ENCODE measurements at places on chromosomes 4 and X. TPM values are rescaled to one million over a fixed set of nuclear protein-coding genes. Genes with fewer than 3 reads are reported as not detected.

- no peak for DNase-seq
Observed at GRCh38 chrX:153633607-153634180, 13.3 kb upstream of the DUSP9 start.

GRCh38 chr4:78439328-78439727, 112.2 kb upstream of the ANXA3 start:
- DNase-seq: no peak

- peak; percentile 5 for DNase-seq
Observed at GRCh38 chrX:31832263-31832662, 760.4 kb upstream of the FTHL17 start.

GRCh38 chrX:9595174-9595573, 130.3 kb downstream of the TBL1X start:
- no peak for DNase-seq

GRCh38 chr4:39025552-39026085, 6.6 kb downstream of the TMEM156 start:
- DNase-seq: no peak

GRCh38 chr4:7844594-7844991, 95.1 kb downstream of the AFAP1 start:
- DNase-seq: peak; percentile 84

- DNase-seq: no peak
Observed at GRCh38 chr4:61630548-61630947, 430.4 kb downstream of the ADGRL3 start.

GRCh38 chrX:122787231-122787630, 396.8 kb upstream of the GRIA3 start:
- DNase-seq: no peak

DNA sequence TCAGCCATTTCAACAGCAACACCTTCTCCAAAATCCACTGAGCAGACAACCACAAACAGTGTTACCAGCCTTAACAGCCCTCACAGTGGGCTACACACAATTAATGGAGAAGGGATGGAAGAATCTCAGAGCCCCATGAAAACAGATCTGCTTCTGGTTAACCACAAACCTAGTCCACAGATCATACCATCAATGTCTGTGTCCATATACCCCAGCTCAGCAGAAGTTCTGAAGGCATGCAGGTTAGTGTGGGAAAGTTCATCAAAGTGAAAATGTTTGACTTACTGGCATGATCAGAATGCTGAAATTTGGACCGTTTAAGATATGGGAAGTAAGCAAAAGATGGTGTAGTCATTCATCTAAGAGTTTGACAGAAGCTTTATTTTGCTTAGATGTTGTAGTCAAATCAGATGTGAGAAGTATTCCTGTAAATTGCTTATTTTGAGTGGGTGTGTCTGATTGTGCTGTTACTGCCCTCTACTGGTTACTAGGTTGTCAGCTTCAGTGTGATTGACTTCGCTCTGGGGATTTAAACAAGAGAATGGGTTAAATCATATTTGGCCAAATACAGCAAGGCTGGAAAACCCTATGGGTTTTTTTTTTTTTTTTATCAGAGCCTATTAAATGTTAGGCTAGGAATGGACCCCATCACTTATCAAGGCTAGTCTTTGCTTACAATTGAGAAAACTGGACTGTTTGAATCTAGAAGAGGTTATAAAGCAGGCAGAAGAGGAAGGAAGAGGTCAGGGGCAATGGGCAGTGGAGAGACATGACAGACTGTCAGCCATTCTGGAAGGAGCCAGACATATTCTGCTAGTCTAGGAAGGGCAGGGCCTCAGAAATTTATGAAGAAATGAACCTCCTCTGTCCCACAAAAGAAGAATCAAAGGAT, 130.3 kb downstream of the DIPK2B start:
- DNase-seq: peak; percentile 36

- no peak for DNase-seq
Observed at GRCh38 chrX:50075630-50076339, 125.0 kb downstream of the AKAP4 start.

Gene ADH1B
- not detected for total RNA-seq

Gene GRIA2
- total RNA-seq: not detected

Gene HSFX1
- total RNA-seq: 0.70 TPM

Gene SHOX
- total RNA-seq: not detected

Gene TENM3
- total RNA-seq: 54.1 TPM

Gene TCEAL3
- total RNA-seq: 17.1 TPM

Gene PF4V1
- not detected for total RNA-seq

Measured in HT1080 (cell line).